Hepatocyte (in vitro differentiated cells): ENCODE measurements at places on chromosomes 12 and 14. TPM values are rescaled to one million over a fixed set of nuclear protein-coding genes. Genes with fewer than 3 reads are reported as not detected.
A peak's percentile ranks its signal among the peaks of the same experiment; 100 is the strongest.

GRCh38 chr14:51087031-51087441 lies 7.9 kb downstream of the TRIM9 start:
- peak; percentile 43 for DNase-seq

DNA sequence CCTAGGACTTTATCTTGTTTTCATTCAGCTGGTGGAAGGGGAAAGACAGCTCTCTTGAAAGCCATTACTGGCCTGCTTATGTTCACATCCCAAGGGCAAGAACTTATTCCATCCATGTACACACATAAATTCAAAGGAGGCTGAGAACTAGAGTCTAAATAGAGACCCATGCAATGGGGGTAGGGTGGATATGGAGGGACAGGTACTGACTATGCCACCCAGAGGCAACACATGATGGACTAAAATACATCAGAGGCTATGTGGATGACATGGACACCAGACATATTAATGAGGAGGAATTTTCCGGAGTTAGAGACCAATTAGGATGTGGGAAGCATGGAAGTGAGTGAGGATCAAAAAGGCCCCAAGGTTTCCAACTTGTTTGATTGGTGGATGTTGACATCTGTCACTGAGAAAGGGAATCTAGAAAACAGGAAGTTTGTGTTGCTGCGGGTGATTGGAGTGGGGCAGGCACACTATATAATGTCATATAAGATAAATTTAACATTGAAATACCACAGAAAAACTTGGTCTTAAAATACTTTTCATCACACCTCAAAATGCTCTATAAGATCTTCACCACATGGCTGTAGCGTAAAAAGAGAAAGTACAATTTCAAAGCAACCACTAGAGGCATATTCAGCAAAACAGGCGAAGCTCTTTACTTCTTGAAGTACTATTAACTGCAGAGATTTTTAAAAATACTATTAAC lies 130.4 kb downstream of the GRIP1 start:
- DNase-seq, result no peak

DNA sequence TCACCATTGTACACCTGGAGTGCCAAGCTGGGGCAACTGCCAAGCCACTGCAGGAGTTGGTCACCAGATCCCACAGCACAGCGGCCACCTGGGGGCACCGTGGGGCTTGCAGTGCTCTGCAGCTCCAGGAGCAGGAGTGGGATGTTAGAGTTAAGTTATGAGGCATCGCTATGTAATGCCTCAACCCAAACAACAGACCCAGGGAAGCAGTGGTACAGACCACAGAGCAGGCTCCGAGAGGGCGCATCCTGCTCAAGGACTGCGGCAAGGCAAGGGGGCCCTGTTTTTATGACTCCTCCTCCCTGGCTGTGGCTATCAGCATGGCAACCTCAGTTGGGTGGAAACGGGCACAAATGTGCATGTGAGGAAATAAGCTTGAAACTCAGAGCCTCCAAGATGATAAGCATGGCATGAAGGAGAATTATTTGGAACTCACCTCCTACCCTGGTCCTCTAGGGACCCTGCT lies 63.1 kb downstream of the ARL6IP4 start:
- DNase-seq, result peak; percentile 91

The RERGL gene
- 0.70 and 0.80 TPM in 2 replicates for total RNA-seq

DNA sequence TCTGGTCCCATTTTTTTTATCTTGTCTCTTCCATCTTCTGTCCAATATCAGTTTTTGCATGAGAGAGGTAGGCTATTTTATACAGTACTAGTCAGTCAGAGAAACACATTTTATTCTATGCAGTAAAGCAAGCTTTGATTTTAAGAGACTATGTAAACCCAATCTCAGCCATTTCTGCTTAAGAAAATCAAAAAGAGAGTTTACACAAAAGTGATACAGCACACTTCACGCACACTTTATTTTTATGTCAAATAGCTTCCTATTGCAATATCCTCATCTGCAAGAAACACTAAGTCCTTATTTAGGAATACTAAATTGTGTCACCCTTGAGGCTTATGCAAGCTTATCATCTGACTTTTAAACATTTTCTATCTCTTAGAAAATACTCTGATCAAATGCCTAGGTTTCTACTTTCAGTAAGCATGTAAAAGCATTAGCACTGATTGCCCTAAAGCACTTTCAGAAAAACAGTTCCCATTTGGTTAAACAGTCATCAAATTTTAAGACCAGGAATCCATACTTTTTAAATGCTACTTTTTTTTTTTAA lies 78.3 kb downstream of the MED13L start:
- no peak for DNase-seq

DNA sequence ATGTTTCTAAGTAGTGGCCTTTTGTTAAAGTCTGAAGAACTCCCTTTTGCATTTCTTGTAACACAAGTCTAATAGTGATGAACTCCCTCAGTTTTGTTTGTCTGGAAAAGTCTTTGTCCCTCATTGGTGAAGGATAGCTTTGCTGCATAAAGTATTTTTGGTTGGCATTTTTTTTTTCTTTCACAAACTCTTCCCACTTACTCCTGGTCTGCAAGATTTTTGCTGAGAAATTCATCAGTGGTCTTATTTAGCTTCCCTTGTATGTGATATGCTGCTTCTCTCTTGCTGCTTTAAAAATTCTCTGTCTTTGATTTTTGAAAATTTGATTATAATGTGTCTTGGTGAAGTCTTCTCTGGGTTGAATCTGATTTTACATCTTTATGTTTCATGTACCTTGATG lies 22.7 kb downstream of the TRMT5 start:
- no peak for DNase-seq

The TEP1 gene
- 24.4 and 29.4 TPM in 2 replicates for total RNA-seq

The SYNDIG1L gene
- not detected in 2 replicates for total RNA-seq

- no peak for DNase-seq
These were observed 21.3 kb downstream of the SCAF11 start for GRCh38 chr12:45969084-45969483.

DNA sequence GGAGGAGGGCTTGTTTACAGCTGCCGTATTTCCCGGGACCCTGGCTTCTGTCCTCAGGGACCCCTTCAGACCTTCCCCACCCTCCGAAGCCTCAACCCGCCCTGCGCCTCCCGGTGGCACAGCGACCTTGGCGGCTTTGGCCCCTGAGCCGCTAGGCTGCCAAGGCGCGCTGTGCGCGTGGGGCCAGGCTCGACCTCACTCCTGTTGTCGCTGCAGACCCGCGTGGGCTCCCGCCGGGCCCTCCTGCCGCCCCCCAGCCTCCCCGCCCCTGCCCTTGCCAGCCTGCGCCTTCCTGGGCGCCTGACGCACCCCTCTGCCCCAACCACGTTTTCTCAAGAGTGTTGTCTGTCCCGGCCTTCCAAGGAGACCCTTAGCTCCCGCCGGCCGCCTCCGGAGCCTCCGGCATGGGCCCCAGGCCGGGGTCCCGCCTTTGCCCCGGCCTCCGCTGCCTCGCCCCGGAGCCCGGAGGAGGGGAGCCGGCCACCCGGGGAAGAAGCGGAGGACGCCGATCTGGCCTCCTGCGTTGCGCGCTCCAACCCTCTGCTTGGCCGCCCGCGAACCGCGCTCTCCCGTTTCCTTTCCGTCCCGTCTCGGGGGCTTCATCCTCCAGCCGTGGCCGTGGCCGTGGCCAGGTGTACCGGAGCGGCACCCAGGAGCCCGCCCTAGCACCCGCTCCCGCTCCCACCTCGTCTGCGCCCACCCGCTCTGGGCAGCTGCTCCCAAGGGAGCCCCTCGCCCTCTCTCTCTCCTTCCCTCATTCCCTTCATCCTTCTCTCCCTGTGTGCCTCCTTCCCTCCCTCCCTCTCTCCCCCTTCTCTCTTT lies 19.9 kb downstream of the PPP2R5C start:
- no peak for DNase-seq

DNA sequence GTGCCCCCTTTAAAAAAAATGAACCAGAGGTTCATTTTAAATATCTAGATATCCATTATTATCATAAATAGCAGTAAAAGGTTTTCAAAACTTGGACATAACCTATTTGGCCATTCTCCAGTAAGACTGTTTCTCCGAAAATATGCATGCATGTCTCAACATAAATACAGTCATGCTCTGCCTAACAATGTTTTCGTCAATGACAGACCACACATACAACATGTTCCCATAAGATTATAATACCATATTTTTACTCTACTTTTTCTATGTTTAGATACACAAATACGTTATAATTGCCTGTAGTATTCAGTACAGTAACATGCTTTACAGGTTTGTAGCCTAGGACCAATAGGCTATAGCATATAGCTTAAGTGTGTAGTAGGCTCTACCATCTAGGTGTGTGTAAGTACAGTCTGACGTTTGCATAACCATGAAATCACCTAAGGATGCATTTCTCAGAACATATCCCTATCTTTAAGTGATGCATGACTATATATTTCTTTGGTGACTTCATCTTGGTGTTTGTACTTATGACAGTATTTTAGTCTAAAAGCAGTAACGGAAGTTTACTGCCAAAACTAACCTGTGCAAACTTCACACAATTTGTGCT lies 3.2 kb downstream of the TMEM19 start:
- no peak for DNase-seq

The IL23A gene
- 2.0 and 2.3 TPM in 2 replicates for total RNA-seq

GRCh38 chr12:77089686-77090220 lies 24.4 kb upstream of the E2F7 start:
- DNase-seq, result no peak

GRCh38 chr14:21846227-21846885 lies 172.7 kb upstream of the OR4E1 start:
- peak; percentile 28 for DNase-seq

DNA sequence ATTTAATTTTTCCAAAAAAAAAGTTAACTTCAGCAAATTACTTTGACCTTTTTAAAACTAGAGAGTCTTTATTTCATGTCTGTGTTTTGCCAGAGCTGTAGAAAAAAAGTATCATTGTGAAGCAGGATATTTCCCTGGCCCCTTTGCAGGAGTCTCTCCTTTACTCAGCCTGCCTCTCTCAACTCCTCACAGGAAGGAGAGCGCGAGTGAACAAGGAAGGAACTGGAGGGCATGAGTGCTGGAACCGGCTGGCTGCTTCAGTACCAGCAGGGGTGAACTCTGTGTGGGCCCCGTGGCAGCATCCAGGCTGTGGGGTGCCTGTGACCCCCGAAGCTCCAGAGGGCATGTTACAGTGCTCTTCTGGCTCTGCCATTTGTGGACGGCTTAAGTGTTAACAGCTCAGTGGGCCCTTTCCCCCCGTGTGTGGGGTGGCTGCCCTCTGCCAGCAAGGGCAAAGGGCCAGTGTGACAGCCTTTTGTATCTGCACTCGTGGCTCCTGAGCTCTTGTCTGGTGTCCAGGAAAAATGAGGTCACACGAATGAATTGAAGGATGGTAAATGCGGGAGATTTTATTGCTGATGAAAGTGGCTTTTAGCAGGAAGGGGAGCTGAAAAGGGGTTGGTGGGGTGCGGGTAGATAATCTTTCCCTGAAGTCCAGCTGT lies 76.6 kb upstream of the KCNH3 start:
- DNase-seq, result no peak

DNA sequence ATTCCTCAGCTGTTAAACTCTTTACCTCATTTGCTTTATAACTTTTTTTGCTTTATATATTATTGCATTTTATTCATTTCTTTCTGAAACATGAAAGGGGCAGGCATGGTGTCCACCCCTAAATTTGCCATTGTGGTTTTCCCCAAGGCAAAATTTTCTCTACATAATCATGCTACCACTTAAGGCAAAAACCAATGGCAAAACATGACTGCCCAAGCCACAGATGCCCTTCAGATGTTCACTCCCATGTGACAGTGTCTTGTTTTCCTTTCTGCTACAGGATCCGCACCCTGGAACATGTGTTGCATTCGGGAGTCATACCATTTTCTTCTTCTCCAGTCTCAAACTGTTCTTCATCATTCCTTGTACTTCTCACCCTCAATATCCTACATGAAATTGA lies 28.3 kb downstream of the TTC5 start:
- no peak for DNase-seq

GRCh38 chr12:41530441-41530840 lies 342.3 kb downstream of the PDZRN4 start:
- no peak for DNase-seq

The RACGAP1 gene
- total RNA-seq, result 22.1 and 22.2 TPM in 2 replicates

GRCh38 chr12:124499898-124500244 lies 67.5 kb downstream of the NCOR2 start:
- no peak for DNase-seq

GRCh38 chr12:128911861-128912260 lies 58.6 kb downstream of the GLT1D1 start:
- no peak for DNase-seq

DNA sequence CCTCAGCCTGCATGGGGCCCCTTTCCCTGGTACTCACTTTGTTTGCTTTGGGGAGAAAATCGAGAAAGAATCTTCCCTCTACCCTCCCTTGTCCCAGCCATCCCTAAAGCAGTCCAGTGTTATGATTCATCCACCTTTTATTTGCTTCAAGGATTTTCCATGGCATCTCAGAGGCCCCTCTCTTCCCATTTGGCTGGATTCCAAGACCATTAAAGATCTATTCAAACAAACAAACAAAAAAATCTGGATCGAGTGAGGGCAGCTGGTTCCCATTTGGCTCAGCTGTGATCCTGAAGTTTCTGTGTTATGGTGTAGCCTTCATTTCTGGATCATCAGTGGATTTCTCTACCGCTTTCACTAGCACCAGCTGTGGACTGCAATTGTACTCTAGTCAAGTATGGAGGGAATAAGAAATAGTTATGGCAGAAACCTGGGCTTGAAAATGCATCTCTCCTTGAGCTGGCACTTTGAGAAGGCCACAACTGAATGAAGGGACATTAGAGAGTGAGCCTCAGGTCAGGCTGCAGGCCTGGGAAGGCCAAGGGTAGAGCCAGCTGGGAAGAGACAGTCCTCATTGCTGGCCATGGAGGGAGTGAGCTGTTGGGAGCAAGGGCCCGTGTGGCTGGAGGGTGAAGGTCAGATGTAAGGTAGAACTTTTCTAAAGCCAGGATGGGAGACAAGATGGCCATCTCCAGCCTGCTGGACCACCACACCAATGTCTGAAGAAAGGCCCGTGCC lies 13.7 kb downstream of the KRT71 start:
- DNase-seq, result peak; percentile 83

The SLC4A8 gene
- total RNA-seq, result 9.4 and 18.0 TPM in 2 replicates
